ENCODE measurements at places on chromosomes 2 and 18.
A peak's percentile ranks its signal among the peaks of the same experiment; 100 is the strongest.

DNA sequence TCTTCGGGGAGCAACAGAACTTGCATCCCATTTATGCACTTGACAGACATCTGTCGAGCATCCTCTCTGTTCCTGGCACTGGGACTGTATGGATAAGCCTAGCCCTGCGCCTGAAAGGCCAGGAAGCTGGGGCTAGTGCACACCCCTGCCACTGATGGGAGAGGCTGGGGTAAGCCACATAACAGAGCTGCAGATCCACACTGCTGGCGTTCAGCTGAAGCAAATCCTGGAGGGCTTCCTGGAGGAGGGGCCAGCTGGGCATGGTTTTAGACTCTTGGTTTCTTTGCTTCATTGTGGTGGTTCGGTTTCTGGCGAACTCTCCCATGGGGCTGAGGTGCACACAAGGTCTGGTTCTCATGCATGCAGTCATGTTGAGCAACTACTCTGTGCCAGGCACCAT lies 45.5 kb upstream of the FOSL2 start:
- no peak for ATAC-seq

- ATAC-seq, result no peak
These were observed 179.9 kb downstream of the ETAA1 start for GRCh38 chr2:67576991-67577390.

- ATAC-seq, result no peak
These were observed 17.9 kb upstream of the GMCL1 start for GRCh38 chr2:69811591-69811990.

- peak; percentile 75 for ATAC-seq
These were observed 6.1 kb downstream of the GPR17 start for GRCh38 chr2:127651971-127652550.

DNA sequence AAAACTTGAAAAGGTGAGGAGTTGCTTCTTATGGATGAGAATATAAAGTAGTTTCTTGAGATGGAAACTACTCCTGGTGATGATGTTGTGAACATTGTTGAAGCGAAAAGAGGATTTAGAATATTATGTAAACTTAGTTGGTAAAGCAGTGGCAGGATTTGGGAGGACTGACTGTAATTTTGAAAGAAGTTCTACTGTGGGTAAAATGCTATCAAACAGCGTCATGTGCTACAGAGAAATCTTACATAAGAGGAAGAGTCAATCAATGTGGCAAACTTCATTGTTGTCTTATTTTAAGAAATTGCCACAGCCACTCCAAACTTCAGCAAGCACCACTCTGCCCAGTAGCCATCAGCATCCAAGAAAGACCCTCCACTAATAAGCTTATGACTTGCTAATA lies 112.9 kb upstream of the ZEB2 start:
- ATAC-seq, result no peak

DNA sequence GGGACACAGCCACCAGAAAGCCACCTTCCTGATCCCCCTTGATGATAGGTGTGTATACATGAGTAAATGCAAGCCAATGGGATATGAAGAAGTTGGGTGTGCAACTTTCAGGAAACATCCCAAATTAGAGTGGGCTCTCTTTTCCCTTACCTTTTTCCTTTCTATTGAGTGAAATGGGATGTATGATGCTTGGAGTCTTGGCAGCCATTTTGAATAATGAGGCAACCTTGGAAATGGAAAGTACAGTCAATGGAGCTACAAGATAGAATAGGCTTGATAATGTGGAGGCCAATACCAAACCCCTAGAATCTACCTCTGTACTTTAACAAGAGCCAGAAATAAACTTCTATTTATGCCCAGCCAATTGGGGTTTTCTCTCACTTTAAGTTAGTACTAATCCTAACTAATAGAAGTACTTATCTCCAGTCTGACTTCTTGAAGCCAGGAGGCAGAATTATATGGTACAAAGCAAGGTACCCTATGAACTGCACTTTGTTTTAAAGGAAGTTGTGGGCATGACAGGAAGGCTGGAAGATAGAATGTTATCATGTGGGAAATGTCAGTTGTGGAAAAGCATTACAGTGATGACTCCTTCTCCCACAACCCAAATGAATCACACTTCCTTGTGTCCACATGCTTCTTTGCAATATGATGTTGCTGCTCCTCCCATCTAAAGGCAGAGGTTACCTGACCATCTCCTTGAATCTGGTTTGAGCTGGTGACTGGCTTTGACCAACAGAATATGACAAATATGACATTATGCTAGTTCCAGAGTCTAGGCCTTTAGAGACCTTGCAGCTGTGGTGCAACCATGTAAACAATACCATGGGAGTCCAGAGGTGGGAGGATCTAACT lies 12.9 kb upstream of the NABP1 start:
- no peak for ATAC-seq

- no peak for ATAC-seq
These were observed 39.9 kb upstream of the CDC42EP3 start for GRCh38 chr2:37711308-37711731.

DNA sequence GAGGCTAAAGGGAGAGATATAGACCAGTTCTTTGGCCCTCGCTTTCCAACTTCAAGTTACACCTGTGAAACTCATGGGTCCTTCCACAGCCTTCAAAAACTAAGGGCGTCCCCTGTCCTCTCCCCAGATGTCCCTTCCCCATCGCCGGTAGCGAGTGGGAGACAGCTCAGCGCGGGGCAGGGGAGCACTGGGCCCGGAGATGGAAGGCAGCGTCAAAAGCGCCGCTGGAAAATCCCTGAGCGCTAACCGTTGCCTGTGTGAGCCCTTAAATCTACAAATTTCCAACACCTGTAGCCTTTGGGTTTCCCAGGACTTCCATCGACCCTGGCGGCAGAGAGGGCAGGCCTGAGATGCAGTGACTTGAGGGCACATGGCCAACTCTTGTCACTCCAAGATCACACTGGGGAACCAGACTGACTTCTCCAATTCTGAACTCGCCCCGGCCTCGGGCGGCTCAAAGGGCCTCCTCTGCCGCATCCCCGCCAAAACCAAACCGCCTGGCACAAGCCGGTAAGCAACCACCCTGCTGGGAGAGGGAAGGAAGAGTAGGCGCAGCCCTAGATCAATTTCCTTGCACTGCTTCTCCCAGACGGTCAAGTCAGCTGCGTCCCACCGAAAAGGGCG lies 879 bp upstream of the EPAS1 start:
- ATAC-seq, result peak; percentile 1

DNA sequence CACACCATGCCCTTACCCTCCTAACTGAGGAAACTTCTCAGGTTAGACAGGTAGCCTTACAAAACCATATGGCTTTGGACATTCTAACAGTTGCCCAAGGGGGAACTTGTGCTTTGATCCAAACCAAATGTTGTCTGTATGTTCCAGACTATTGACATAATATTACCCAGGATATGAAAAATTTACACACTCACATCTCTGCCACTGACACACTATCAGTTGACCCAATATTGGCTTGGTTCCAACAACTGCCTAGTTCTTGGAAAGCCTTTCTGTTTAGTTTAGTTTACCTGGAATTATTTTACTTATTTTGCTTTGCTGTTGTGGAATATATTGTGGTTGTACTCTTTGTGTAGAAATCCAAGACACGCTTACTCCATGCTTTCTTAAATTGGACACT lies 178.4 kb downstream of the RNF152 start:
- no peak for ATAC-seq

GRCh38 chr2:38155-38554 lies 8.2 kb downstream of the FAM110C start:
- no peak for ATAC-seq

GRCh38 chr2:126579868-126580267 lies 76.1 kb upstream of the GYPC start:
- no peak for ATAC-seq

DNA sequence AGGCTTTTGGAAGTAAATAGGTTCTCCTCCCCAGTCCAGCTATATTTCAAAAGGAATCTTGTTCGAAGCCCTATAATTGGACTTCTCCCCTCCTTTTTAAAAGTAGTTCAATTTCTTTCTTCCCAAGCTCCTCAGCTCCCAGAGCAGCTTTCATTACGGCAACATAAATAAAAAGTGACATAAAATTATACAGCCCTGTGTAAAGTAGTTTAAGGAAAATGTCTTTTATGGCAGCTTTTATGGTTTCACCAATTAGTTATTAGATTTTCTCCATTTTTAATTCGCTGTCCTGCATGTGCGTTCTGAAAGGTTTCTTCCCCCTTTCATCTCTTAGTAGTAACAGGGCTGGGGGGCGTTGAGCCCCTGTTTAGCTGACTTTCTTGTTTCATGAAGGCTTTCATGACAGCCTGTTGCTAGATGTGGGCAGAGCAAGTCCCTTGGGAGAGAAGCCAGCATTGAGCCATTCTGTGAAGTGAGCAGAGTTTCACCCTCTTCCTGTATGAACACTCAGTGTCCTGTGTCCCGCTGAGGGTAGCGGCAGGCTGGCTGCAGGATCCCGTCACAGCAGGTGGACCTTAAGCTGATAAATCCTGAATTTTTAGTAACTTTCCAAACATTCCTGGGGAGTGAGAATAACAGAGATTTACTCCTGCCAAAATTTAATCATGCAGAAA lies 229.7 kb upstream of the SPRED2 start:
- ATAC-seq, result no peak

Data from gastroesophageal sphincter (tissue), 4 donors.